ENCODE measurements at places on chromosomes 6 and 20.

GRCh38 chr6:105192707-105193465 is 13.1 kb upstream of the POPDC3 start:
- no peak for DNase-seq

DNA sequence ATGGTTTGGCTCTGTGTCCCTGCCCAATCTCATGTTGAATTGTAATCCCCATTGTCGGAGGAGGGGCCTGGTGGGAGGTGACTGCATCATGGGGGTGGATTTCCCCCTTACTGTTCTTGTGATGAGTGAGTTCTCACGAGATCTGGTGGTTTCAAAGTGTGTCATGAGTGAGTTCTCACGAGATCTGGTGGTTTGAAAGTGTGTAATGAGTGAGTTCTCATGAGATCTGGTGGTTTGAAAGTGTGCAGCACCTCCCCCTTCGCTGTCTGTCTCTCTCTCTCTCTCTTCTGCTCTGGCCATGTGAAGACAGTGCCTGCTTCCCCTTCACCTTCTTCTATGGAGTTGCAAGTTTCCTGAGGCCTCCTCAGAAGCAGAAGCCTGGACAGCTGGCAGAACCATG is 87.6 kb downstream of the MYLK4 start:
- DNase-seq: peak; percentile 36

DNA sequence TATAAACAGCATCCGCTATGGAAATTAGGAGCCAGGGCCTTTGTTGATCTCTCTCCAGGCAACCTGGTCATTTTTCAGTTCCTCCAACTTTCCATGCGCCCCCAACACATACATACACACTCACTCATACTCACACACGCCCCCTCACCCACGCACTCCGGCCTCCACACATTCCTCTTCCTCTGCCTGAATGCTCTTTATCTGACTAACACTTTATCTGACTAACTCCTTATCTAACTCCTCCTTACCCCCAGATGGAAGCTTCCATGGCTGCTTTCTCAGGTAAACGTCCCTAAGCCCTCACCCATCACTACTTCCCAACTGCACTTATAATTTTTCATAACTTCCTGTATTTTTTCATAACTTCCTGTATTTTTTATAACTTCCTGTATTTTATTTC is 17.4 kb downstream of the CASS4 start:
- DNase-seq: no peak

DNA sequence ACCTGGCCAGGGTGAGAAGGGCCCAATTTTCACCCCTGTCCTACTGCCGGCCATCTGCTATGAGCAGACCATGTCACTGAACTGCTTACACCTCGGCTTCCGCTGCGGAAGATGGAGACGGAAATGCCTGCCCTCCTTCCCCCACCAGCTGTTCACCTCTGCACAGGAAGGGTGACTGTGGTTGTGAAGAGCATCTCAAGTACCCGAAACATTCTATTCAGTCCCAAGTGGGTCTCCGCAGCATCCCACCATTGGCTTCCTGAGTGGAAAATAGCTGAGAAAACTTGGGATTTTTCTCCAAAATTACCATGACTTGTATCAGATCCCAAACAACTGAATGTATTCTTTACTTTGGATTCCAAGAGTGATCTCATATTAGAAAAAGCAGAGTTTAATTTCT is 16.1 kb downstream of the DOK5 start:
- no peak for DNase-seq

DNA sequence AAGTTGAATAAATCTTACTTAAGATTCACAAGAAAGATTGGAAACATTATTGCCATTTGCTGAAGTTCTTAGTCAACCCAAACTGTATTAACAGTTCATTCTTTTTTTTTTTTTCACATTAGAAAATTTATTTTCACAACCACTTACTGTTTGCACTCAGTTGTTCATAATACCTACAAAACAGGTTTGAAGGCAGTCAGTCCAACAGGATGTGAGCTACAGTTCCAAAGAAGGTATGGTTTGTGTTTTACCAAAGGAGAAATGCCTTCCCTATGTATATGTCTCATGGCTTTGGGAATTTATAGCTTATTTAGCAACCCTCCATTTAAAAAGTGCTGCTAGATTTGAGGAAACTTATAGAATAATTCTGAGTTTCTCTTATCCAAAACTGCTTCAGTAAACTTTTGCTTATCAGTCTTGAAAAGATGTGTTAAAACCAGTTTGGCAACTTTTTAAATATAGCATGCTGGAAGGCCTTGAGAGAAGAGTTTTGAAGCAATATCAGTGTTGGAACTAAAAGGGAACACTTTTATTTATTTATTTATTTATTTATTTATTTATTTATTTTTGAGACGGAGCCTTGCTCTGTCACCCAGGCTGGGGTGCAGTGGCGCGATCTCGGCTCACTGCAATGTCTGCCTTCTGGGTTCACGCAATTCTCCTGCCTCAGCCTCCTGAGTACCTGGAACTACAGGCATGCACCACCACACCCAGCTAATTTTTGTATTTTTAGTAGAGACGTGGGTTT is 46.8 kb upstream of the RREB1 start:
- no peak for DNase-seq

DNA sequence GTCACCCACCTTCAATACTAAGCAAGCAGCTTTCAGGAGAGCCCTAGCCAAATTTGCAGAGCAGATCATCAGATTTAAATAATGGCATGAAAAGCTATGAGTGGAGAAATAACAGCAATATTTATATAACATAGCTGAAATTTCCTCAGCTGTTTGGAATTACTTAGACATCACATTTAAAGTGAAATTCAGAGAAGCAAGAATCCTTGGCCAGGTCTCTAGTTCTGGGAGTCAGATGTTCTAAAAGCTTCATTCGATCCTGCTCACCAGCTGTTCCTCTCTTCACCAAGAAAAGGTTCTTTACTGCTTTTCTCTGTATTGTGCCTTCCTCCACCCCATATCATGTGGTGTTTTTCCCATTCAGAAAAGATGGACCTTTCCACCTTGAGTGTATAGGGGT is 152.3 kb upstream of the JAG1 start:
- no peak for DNase-seq

DNA sequence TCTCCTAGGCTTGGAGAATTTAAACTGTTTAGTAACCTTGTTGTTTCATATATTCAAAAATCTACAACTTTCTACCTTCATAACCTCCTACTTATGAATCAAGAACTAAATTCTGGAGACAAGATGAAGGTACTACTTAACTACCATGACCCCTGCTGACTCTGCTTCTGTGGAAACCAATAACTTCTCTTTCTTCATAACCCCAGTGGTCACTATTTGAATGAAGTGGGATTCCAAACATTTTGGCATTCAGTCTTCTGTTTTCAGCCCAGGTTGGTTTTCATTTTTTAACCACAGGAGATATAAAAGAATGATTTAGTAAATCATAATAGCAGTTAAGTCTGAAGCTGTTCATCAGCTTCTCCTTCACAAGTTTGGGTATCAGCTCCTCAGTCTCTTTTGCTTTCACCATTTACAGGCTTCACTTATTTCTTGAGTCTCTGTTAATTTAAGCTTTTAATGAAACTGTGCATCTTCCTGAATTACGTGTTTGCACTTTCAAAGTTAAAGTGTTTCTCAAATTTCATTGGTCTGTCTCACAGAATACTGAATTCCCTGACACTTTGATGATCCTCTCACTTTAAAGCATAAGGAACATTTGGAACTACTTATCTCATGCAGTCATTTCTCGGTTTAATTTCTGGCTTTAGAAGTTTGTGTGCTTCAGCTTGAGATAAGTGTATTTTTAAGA is 9.5 kb downstream of the SENP6 start:
- no peak for DNase-seq

DNA sequence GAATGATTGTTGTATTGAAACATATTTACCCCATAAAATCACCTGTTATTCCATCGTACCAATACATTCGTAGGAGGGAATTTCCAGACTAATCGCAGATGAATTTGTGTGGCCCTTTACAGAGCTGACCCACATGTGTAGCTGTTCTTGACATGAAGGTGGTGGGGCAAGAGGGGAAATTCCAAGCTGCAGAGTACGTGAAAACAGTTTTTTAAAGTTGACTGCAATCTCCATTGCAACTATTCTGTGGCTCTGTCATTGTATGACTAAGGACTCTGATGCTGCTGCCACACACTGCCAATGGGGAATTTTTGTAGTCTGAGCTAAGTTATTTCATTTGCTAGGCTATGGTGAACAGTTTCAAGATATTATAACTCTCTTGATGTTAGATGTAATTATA is 46.4 kb upstream of the ADTRP start:
- no peak for DNase-seq

GRCh38 chr6:3456898-3457709 is at the start of gene SLC22A23:
Gene SLC22A23 (minus strand): TSS chr6:3457050. CDS start chr6:3456559, 491 bp downstream.
- peak; percentile 31 for DNase-seq

DNA sequence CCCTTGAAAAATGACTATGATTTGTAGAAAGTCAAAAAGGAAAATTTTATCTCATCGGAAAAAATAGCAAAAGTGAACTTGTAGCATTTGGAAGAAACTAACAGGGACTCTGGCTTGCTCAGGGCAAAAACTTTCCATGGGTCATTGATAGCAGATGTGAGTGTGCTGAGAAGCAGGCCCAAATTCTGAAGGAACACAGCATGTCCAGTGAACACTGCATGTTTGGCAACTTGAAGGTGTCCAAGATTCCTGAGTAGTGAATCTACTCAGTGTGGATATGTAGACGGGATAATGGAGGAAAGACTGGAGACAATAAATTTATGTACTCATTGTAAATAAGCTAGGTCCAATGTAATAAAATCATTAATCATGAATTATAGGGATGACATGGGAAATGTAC is 8.2 kb downstream of the SLC17A2 start:
- DNase-seq: no peak

DNA sequence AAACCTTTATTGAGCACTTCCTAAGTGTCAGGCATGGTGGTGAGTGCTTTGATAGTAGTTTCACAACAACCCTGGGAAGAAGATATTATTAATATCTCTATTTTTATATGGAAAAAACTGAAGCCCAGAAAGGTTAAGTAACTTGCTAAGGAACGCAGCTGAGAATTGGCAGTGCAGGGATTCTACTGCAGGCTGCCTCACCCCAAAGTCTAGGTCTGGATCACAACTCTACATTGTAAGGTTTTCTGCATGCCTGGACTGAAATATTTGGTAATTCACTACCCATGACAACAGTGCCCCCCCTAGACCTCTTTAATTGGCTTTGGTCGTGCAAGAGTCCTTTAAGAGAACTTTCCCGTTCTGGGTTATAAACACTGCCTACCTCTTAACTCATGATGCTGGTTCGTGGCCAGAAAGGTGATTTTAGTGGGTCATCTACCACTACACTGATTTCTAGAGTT is 67.1 kb upstream of the KCNQ5 start:
- DNase-seq: no peak

DNA sequence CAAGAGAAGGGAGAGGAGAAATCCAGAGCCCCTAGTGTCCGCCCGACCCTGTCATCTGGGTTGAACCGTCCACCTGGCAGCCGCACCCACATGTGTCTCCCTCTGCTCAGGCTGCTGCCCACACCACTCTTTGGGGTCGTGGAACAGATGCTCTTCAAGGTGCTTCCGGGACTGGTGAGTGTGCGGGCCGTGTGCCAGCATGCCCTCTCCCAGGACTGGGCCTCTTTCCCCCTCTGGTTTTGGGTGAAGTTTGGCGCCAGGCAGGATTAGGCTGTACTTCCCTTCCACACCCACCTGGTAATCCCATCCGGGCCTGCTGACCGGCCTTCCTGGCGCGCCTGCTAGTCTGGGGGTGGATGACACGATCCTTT is 7.9 kb downstream of the BPIFB3 start:
- DNase-seq: no peak

DNA sequence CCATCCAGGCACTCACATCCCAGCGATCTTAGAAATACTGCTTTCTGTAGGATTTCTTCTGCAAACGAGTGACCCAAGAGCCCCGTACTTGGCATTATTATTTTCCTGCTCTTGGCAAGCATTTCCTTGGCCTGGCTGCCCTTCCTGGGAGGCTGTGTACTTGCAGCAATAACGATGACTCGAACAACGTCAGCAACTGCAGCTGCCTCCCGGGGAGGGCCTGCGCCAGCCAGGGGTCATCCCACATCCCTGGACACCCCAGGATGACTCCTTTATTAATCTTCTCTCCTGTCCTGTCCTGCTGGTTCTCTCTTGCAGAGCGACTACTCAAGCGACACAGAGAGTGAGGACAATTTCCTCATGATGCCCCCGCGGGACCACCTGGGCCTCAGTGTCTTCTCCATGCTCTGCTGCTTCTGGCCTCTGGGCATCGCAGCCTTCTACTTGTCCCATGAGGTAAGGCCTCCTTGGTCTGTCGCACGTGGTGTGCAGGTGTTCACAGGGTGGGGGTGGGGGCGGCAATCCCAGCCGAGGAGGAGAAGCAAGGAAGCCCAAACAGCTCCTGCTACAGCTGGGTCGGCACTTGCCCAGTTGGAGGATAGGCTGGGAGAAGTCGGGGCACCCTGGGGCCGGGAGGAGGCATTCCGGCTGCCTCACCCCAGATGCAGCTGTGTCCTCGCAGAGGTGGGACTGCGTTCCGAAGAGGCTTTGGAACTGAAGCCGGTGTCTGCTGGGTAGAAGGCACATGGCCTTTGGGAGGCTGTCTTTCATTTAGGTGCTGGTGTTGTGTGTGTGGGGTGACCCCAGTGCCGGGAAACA is 115.3 kb downstream of the SYNDIG1 start:
- no peak for DNase-seq

DNA sequence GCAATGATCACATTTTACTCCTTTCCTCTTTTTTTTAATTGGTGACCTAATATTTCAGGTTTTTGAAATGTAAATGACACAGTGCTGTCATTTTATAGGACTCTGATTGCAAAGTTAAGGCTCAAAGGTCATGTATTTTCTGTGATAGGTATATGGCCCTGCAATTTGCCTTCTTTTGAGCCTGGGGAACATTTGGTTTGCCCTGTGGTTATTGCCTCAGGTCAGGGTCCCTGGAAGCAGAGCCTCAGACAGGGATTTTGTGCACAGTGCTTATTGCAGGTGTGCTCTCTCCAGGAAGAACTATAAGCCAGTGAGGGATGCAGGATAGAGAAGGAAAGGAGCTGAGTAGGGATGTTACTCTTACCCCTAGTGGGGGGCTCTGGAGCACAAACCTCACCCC is 229.3 kb upstream of the ECI2 start:
- DNase-seq: no peak

GRCh38 chr6:49653942-49654341 is 17.3 kb upstream of the RHAG start:
- DNase-seq: no peak

- DNase-seq: no peak
These were observed 46.3 kb downstream of the GCLC start for GRCh38 chr6:53498649-53499048.

DNA sequence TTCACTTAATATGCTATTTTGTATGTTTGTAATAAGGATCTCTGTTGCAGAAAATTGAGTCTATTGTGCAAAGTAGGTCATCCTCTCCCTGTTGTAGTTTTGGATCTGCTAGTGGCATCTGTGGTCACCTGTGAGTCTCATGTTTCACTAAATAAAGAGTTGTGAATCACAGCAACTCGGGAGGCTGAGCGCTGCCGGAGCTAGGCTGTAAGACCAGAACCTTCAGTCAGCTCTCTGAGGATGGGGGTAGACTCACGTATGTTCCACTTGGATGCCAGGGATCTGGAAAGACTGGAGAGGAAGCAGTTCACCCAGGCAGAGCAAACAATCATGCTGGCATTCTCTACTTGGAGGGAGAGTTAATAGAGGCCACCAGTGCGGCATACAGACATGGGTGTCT is 187.3 kb upstream of the FOXA2 start:
- DNase-seq: no peak

- DNase-seq: no peak
These were observed 23.4 kb downstream of the COL21A1 start for GRCh38 chr6:56223995-56224394.
